Stimulated activated CD8-positive, alpha-beta memory T cell treated with anti-CD3 and anti-CD28 coated beads, Interleukin-4, amount 100 ng/mL, for 48 hours (primary cell): ENCODE measurements at places on chromosomes 11 and 22.

DNA sequence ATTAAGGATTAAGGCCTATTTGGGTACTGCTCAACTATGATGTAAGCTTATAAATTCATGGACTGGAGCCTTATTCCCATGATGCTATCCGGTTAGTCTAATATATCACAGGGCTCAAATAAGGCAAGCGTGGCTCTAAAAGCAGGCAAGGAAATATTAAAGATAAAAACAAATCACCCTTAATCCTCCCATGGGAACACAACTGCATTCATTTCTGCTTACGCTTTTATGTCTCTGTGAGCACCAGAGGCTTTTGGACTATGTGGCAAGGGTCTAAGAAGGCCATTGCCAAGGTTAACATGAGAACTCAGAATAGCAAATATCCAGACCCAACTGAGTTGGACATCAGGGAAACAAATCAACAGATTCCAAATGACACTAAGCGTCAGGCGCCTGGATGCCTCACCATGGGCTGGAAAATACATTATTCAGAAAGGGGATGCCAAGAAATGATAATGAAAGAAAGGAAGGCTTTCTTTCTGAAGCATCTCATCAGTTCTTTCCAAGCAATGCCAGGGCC lies 138.1 kb downstream of the SLC1A2 start:
- DNase-seq: no peak

- DNase-seq: no peak
These were observed 41.5 kb upstream of the CNTN5 start for GRCh38 chr11:98979205-98979604.

- DNase-seq: peak; percentile 70
These were observed 26.1 kb downstream of the PTPRJ start for GRCh38 chr11:48006301-48006992.

GRCh38 chr22:24706054-24706453 lies 68.5 kb downstream of the PIWIL3 start:
- DNase-seq: no peak

DNA sequence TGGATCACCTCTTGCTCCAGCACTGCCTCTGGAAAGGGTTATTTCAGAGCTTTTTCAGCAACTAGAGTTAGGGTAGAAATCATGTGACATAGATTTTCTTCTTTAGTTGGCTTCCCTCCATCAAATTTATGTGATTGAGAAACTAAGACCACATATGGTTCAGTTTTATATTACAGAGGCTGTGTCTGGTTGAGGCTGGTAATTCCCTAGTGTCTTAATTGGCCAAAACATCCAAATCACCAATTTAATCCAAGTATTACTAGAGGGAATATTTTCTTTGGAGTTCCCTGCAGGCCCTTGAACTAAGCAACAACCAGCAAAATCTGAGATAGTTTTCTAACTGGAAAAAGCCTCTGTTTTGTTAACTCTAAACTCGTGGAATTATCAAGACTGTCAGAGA lies 136.3 kb downstream of the ARHGAP42 start:
- DNase-seq: no peak

- DNase-seq: peak; percentile 42
These were observed 700 bp upstream of the STX3 start for GRCh38 chr11:59754494-59754858.

GRCh38 chr22:25701056-25701780 lies 40.8 kb upstream of the MYO18B start:
- DNase-seq: no peak

GRCh38 chr11:95297680-95298452 lies 66.9 kb upstream of the SESN3 start:
- no peak for DNase-seq

- no peak for DNase-seq
These were observed 3.3 kb upstream of the TRIM6 start for GRCh38 chr11:5593146-5593545.

GRCh38 chr11:27139742-27140367 lies 99.2 kb downstream of the BBOX1 start:
- DNase-seq: no peak

DNA sequence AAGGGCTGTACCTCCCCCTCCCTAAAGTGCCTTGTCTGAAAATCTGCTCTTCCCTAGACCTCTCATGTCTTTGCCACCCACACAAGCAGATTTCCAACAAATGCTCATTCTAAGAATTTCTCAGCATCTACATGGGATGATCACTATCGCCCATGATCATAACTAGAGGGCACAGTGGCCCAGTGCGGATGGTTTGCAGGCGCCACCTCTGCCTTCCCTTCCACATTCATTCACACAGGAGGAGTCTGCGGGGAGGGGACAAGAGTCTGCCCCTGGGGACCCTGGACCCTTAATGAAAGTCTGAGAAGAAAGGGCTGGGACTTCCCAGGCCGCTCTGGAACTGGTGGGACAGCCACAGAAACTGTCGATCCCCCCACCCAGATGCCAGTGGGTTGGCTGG lies 28.9 kb downstream of the KCTD17 start:
- DNase-seq: peak; percentile 68

- peak; percentile 73 for DNase-seq
These were observed 4.6 kb downstream of the SAA2 start for GRCh38 chr11:18243783-18244362.

GRCh38 chr22:34847072-34847471 lies 218.9 kb upstream of the ISX start:
- DNase-seq: no peak

GRCh38 chr11:88604260-88604659 lies 266.7 kb upstream of the CTSC start:
- no peak for DNase-seq
